Dorsolateral prefrontal cortex (tissue), 122 donors: ENCODE measurements at places on chromosomes 6 and 20.

DNA sequence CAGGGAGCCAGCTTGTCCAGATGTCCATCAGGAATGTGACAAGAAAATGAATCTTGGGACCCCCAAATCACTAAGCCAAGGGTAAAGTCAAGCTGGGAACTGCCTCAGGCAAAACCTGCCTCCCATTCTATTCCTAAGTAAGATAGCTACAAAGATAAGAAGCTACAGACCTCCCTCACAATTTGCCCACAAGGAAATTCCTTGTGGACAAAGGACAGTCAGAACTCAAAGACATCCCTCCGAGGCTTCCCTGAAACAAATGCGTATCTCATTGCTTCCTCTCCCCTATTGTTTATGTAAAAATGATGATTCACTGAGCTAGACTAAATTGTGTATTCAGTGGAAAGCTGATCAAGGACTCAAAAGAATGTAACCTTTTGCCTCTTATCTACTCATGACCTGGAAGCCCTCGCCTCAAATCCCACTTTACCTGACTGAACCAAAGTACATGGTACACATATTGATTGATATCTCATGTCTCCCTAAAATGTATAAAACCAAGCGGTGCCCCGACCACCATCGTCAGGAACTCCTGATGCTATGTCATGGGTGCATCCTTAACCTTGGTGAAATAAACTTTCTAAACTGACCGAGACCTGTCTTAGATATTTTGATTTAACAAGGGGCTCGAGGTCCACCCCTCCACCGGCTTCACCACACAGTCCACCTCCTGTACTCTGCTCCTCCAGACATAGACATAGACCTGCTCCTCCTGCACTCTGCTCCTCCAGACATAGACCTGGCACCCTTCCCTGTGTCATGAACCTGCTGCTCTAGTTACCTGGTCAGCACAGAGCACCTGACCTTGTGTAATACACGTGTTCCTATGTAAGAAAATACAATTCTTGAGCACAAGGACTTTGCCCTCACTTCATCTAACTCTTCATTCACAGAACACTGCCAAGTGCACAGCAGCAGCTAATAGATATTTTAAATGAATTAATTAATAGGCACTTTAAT lies 81.4 kb downstream of the WDR27 start:
- DNase-seq = no peak

- DNase-seq = no peak
Measured at GRCh38 chr6:52087498-52087999, at the start of gene PKHD1. PKHD1 (minus strand) TSS chr6:52087613; CDS start chr6:52084933, 2,680 bp downstream.

- DNase-seq = no peak
Measured at GRCh38 chr6:105488516-105489215, 85.8 kb upstream of the PREP start.

DNA sequence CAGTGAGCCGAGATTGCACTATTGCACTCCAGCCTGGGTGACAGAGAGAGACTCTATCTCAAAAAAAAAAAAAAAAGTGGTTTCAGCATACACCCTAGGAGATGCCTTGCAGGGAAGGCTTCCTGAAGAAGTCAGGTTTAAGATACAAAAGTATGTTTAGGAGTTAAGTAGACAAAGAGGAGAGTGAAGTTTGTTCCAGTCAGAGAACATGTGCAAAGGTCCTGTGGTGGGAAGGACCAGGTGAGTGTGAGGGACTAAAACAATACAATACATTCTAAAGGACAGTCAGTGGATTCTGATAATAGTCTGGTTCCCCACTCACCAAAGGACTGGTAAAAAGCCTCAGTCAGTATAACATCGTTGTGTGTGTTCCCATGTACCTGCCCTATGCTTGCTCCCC lies 299.3 kb downstream of the HIVEP2 start:
- no peak for DNase-seq

DNA sequence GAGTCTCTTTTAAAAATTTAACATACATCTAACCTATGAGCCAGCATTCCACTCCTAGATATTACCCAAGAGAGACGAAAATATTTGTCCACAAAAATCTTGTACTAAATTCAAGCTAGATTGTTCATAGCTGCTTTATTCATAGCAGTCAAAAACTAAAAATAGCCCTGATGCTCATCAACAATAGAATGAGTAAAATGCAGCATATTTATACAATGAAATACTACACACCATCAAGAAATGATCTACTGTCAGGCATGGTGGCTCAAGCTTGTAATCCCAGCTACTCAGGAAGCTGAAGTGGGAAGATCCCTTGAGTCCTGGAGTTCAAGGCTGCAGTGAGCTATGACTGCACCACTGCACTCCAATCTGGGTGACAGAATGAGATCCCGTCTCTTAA lies 22.0 kb upstream of the SRC start:
- no peak for DNase-seq

- DNase-seq = no peak
Measured at GRCh38 chr6:133590196-133590595, 298.7 kb upstream of the TCF21 start.

- DNase-seq = no peak
Measured at GRCh38 chr6:35021004-35021403, 120.1 kb downstream of the TCP11 start.

GRCh38 chr6:12064538-12065071 lies 52.5 kb downstream of the HIVEP1 start:
- no peak for DNase-seq

DNA sequence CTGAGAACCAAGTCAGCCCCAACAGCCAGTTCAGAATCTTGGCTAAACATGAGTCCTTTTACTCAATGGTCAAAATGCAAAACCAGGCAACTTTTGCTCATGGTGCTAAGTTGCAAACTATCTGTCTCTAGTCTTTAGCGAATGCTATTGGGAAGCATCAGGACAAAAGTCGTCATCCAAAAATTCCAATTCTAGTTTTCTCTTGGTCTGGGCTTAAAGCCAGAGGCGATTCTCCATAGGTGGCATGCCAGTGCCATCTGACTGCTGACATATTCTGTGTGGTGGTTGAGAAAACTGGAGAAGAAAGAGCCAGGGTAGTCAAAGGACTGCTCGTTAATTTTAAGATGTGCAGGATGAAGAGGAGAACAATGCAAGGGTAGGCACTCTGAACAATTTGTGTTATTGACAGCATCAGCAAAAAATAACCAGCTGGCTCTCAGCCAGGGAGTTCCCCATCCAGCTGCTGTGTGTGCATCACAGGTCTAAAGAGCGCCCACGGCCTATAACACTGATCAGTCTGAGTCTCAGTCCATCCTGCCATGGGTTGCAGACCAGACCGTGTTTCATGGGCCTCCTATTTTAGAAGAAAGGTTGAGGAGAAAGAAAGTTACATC lies 313.6 kb downstream of the ALDH8A1 start:
- DNase-seq = no peak

DNA sequence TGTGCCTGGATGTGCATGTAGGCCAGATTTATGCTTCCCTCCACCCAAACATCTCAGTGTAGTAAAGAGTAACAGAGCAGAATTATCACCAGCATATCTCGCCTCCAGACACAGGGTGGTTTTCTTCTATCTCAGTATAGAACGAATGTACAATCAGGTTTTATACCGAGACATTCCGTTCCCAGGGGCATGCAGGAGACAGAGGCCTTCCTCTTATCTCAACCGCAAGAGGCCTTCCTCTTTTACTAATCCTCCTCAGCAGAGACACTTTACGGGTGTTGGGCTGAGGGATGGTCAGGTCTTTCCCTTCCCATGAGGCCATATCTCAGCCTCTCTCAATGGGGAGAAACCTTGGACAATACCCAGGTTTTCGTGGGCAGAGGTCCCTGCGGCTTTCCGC lies 36.4 kb upstream of the MC3R start:
- no peak for DNase-seq

GRCh38 chr6:165183496-165184140 lies 125.8 kb downstream of the C6orf118 start:
- DNase-seq = no peak

- no peak for DNase-seq
Measured at GRCh38 chr6:49457771-49458170, 5.3 kb downstream of the MMUT start.

GRCh38 chr6:63947792-63948529 lies 312.4 kb downstream of the PHF3 start:
- no peak for DNase-seq

- no peak for DNase-seq
Measured at GRCh38 chr20:58471193-58472164, 43.7 kb downstream of the APCDD1L start.

DNA sequence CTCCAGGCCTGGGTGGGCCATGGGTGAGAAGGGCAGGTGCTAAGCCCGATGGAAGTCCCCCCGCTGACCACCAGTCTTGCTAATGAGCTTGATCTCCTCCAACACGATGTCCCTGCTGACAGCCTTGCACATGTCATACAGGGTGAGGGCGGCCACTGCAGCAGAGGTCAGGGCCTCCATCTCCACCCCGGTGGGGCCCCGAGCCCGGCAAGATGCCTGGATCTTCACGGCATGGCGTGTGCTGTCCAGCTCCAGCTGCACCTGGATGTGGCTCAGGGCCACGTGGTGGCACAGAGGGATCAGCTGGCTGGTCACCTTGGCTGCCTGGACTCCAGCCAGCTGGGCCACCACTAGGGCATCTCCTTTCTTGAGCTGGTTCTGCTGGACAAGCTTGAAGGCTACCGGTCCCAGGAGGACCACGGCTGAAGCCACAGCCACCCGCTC lies 27.9 kb downstream of the MOCS1 start:
- DNase-seq = no peak
